ENCODE measurements at places on chromosomes 13 and 19.

- DNase-seq = no peak
Measured at GRCh38 chr13:110185696-110186095, 121.3 kb downstream of the COL4A1 start.

GRCh38 chr19:41457241-41457640, 14.3 kb downstream of the ERICH4 start:
- no peak for DNase-seq

GRCh38 chr13:48448959-48449614, 36.2 kb upstream of the LPAR6 start:
- DNase-seq = no peak

- no peak for DNase-seq
Measured at GRCh38 chr19:2627855-2628254, 74.6 kb downstream of the GNG7 start.

DNA sequence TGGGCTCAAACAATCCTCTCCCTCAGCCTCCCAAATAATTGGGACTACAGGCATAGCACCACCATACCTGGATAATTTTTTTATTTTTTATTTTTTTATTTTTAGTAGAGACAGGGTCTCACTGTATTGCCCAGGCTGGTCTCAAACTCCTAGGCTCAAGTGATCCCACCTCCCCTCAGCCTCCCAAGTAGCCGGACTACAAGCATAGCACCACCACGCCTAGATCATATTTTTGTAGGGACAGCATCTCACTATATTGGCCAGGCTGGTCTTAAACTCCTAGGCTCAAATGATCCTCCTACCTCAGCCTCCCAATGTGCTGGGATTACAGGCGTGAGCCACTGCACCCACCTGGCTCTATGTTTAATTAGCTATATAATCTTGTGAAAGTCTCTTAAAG, 114.2 kb downstream of the TRPC4 start:
- DNase-seq = no peak

GRCh38 chr13:32245555-32245954, 69.6 kb downstream of the ZAR1L start:
- DNase-seq = no peak

GRCh38 chr13:49622174-49622946, 5.9 kb upstream of the ARL11 start:
- DNase-seq = no peak

GRCh38 chr19:11832253-11832912, 16.1 kb upstream of the ZNF439 start:
- DNase-seq = no peak

GRCh38 chr13:42486711-42487198, 87.2 kb upstream of the TNFSF11 start:
- no peak for DNase-seq

GRCh38 chr19:15859187-15859586, 38.7 kb downstream of the CYP4F2 start:
- DNase-seq = no peak

DNA sequence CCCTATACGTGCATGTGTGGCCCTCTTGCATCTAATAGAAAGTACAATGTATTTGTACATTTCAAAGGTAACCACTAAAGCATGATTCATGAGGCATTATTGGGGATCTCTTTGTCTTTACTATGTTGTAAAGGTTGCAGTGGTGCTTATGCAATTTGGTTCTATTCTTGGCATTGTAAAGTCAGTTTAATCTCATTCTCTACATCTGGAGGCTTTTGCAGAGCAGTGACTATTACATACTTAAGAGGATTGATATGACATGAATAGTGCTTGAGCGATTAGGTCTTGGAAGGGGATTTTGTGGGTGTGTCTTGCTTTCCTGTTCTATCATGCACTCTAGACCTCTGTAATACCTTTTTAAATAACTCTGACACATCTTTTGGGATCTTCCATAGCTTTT, 610.0 kb downstream of the EFNB2 start:
- DNase-seq = no peak

DNA sequence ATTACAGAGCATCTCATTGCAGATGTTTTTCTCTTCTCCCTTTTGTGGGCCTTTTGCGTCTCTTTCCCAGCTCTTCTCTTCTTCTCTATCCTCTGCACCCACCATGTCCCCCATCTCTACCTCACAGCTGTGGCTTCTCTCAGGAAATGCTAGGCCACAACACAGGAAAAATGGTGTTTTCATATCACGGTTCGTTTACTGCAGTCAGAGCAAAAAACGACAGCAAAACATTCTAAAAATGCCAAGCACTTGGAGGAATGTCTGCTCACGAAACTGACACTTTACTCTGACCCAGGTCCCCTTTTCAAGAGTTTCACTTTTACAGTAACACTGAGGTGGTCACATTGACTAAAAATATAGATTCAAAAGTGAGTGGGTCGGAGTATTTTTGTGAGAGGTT, 152.2 kb downstream of the DCT start:
- no peak for DNase-seq

- no peak for DNase-seq
Measured at GRCh38 chr13:66618702-66619101, 611.4 kb downstream of the PCDH9 start.

DNA sequence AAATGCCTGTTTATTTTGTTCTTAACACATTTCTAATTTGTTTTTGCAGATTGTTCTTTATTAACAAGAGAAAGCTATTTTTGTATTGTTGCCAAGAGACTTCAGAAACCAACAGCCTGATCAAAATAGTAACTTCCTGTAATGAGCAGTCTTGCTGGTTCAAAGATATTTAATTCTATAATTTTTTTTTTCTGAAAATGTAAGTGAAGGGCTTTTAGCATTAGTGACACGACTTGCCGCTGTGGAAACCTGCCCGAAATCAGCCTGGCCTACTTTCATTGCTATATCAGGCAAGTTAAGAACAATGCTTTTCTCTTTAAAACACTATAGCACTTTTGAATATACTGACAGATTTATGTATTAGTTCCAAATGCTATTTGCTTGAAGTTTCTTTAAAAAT, 374.3 kb downstream of the EFNB2 start:
- DNase-seq = no peak

- no peak for DNase-seq
Measured at GRCh38 chr19:9801976-9802375, 16.9 kb downstream of the FBXL12 start.

DNA sequence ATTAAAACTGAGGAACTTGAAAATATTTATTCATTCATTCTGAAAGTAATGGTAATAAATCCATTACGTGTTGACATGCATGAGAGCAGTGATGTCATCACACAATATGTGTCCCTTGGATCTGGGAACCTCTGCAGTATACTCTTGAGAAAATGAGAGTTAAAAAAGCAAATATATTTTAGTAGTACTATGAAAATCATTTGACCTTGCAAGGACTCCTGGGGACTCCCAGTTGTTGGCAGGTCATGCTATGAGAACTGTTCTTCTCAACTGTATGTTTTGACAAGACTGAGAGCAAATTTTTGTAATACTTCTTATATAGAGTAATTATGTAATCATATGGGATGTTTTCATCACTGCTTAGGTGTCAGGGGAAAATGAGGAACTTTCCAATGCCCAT, 249.4 kb downstream of the PCCA start:
- DNase-seq = no peak

- DNase-seq = no peak
Measured at GRCh38 chr19:45200568-45200967, 22.0 kb downstream of the BLOC1S3 start.

DNA sequence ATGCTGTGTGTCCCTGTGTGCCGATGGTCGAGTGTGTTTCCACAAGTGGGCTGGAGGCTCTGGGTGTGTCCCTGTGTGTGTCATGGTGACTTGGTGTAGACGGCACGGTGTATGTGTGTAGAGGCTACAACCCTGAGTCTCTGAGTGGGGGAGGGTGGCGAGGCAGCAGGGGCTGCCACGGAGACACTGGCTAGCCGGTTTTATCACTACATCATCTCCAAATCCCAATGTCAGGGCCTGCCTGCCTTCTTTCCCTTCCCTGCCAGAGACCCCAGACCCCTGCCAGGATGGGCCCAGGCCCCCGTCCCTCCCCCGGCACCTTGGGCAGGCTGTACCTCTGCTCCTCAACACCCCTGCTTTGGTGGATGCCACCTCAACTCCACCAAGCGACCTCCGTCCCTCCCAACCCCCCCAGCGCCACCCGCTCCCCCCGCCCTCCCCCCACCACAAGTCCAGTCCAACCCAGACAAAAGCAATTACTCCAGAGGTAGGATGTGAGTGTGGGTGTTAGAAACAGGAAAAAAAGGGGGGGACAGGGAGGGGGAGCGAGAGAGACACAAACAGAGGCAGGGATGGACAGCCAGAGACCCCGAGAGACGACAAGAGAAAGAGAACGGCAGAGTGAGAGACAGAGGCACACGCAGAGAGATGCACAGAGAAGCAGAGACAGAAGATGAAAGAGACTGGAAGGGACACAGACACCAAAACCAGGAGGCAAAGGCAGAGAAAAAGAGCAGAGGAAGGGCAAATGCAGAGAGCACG, 21.6 kb upstream of the POU2F2 start:
- no peak for DNase-seq

DNA sequence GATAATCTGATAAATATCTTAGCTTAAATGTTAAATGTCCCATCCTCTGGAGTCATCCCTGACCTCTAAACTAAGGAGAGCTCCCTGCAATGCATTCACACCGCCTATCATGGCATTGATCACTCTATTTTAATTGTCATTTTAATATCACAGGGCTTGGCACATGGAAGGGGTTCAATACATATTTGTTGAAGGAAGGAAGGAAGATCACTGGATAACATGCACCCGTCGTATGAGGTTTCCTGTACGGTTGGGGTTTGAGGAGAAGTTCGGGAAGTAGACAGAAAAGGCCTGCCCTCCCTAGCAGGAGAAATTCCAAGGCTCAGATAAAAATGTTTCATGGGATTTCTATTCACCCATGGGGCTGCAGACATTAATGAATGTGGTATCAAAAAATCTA, 102.0 kb downstream of the MBNL2 start:
- no peak for DNase-seq

DNA sequence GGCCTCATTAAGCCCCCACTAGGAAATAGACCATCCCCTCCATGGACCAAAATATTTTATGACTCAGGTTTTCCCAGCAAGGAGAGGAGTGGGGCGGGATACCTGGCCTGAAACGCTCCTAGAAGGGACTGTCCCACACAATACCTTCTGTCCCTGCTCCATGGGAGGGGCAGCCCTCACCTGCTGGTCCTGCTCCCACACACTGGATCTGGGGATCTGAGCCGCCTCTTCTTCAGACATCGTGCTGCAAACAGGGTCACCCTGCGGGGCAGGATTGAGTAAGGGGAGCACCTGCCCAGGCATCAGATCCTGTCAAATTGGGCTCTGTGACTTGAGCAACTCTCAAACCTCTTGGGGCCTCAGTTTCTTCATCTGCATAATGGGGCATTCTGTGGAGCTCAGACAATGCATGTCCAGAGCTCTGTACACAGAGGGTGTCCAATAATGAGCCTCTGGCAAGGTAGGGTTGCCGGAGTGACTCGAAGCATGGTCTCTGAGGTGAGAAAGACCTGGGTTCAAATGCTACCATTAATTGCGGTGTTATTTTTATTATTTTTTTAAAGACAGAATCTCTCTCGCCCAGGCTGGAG, 1.1 kb downstream of the PLIN5 start:
- DNase-seq = no peak

GRCh38 chr13:113437408-113438010, 15.8 kb downstream of the ADPRHL1 start:
- DNase-seq = no peak

- DNase-seq = no peak
Measured at GRCh38 chr19:39765091-39766076, 13.3 kb upstream of the LEUTX start.

- no peak for DNase-seq
Measured at GRCh38 chr13:40384976-40385857, 281.2 kb downstream of the FOXO1 start.

- DNase-seq = no peak
Measured at GRCh38 chr13:46210362-46211083, 1.2 kb upstream of the LRRC63 start.

- DNase-seq = no peak
Measured at GRCh38 chr19:29516821-29517395, 8.9 kb upstream of the VSTM2B start.

GRCh38 chr13:28140433-28141125, 2.2 kb downstream of the PAN3 start:
- DNase-seq = no peak

DNA sequence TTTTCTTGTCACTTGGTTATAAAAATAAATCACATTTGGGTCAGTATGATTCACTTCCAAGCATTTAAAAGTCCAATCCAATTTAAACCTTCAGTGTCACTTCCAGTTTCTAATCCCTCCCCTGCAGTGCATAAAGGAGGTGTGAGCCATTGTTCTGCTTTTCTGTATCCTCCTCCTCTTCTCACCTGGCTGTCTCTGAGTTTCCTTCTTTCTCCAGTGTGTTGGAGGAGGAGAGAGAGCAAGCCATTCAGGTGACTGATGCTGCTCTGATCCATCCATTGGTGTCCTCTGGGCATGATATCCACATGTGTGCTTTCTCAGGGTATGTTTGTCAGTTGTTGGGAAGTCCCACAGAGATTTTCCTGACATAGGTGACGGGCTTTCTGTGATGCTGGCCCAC, 1.2 kb downstream of the NUDT15 start:
- no peak for DNase-seq

DNA sequence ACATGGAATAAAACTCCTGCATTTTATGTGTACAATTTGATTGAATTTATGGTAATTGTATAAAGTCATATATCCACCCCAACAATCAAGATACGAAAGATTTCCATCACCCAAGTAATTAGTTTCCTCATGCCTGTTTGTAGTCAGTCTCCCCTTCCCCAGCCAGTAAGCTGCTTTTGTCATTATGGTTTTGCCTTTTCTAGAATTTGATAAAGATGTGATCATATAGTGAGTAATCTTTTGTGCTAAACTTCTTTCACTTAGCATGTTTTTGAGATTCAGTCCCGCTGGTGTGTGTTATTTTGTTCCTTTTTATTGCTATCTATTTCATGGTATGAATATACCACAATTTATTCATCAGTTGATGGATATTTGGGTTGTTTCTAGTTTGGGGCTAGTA, 16.0 kb downstream of the ITM2B start:
- DNase-seq = no peak

- no peak for DNase-seq
Measured at GRCh38 chr13:93561576-93562225, 335.1 kb downstream of the GPC6 start.

- DNase-seq = no peak
Measured at GRCh38 chr13:100668408-100668807, 6.2 kb downstream of the TMTC4 start.

All from stimulated activated CD8-positive, alpha-beta memory T cell treated with anti-CD3 and anti-CD28 coated beads, Interleukin-15, amount 100 ng/mL, for 24 hours (primary cell).